ENCODE measurements at places on chromosomes 16 and 17.

GRCh38 chr17:28897769-28898526 is 415 bp upstream of the FLOT2 start:
- DNase-seq, result no peak

- DNase-seq, result no peak
Observed at GRCh38 chr16:85396879-85397871, 215.9 kb upstream of the GSE1 start.

GRCh38 chr17:77467521-77467920 is 326.8 kb downstream of the SEC14L1 start:
- no peak for DNase-seq

- no peak for DNase-seq
Observed at GRCh38 chr17:64447526-64447925, 1.4 kb upstream of the MILR1 start.

- DNase-seq, result peak; percentile 63
Observed at GRCh38 chr17:75036643-75037268, 10.0 kb downstream of the ATP5PD start.

DNA sequence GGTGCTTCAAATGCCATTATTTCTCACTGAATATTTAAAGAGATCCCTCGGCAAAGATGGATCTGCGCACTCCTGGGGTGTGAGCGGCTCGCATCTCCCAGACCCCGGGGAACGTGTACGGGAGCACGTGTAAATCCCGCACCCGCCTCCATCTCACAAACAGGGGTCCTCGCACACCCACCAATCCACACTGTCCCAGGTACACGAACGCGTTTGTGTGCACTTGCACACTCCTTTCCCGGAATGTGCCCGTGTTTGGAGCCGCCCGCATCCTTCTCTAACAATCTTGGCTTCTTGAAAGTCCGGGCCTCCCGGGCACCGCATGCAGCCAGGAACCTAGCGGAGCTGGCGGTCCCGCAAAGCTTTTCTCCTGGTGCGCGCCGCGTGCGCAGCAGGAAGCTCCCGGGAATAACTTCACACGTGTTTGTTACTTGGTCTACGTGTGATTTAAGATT is 2.5 kb upstream of the SALL1 start:
- no peak for DNase-seq

DNA sequence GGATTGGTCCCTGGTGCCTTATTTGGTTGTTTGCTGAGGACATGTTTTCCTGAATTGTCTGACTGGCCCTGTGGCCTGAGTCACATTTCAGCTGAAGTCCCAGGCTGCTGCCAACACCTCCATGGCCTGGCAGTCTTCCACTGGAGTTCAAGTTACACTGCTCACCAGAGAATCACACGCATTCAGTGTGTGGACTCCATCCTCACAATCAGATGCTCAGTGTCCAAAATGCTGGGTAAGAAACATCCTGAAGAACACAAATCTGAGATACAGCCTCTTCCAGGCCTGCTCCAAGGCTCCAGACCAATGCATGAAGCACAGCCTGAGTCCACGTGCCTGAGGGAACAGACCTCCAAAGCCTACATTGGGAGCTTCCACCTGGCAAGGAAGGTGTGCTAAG is 19.2 kb downstream of the CD300LB start:
- DNase-seq, result no peak

GRCh38 chr17:57752031-57752905 is 7.2 kb upstream of the CCDC182 start:
- DNase-seq, result no peak

GRCh38 chr16:68656751-68657150 is 11.6 kb downstream of the CDH3 start:
- DNase-seq, result no peak

GRCh38 chr17:33085256-33085655 is 93.6 kb downstream of the SPACA3 start:
- DNase-seq, result no peak

DNA sequence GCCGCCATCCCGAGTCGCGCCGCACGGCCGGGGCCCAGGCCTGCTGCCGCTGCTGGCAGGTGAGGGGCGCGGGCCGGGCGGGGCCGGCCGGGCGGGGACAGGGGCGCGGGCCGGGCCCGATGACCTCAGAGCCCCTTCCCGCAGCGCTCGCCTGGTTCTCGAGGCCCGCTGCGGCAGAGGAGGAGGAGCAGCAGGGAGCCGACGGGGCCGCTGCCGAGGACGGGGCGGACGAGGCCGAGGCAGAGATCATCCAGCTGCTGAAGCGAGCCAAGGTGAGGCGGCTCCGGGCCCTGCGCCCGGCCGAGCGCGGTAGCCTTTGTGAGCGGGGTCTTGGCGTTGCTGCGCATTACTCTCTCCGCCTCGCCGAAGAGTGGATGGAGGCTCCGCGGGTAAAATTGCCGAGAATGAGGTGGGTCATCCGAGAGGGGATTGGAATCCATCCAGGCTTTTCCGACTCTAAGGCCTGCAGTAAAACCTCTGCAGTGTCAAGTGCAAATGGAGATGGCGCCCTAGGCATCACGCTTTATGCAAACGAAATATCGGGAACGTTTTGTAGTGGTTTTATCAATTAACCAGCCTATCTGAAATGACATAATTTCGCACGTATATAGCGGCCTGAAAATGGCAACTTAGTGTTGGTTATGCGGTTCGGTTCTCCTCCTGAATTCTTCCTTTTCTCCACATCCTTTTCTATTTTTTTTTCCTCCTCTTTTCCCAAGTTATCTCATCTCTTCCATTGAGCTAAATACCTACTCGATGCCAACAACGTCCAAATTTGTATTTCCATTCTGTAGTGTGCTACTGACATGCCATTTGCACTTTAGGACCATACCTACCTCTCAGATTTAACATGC is 577 bp downstream of the TTC19 start:
- DNase-seq, result no peak

GRCh38 chr17:42472709-42473521 is 14.2 kb downstream of the ATP6V0A1 start:
- no peak for DNase-seq

DNA sequence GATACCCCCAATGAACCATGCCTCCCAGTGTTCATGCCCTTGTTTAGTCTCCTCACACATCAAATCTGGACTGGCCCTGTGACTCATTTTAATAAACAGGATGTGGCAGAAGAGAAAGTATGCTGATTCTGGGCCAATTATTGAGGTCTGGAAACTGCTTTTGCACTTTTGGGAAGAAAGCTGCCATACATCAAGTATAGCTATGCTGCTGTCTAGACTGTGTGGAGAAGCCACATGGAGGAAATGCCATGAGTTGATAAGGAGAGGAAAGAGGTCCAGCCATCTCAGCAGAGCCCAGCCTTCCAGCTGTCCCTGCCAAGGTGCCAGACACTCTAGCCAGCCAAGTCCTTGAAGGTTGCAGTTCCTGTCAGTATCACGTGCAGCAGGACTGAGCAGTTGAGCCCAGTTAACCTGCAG is 16.7 kb downstream of the RPRML start:
- no peak for DNase-seq

GRCh38 chr17:75271233-75271954 is 363 bp upstream of the MIF4GD start:
- DNase-seq, result peak; percentile 83

DNA sequence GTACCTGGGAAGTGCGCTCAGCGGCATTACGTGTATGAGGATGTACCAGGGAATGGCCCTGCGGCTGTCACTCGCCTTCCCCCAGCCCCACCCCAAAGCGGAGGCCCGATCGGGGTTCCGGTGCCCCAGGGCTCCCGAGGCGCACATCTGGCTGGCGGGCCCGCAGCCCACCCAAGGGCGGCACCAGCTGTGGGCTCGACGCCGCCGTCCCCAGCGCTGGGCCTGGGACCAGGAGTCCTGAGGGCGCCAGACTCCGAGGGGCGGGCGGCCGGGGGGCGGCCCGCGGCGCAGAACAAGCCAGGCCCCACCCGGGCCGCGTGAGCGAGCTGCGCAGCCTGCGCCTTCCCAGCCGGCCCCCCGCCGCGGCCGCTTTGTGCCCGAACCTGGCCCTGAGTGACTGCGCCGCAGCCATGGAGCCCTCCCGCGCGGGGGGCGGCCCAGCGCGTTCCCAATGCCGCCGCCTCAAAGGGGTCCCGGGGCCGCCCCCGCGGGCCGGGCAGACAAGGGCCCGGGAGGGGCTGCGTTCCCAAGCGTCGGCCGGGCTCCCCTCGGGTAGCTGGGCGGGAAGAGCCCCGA is 17.4 kb downstream of the ZNF423 start:
- DNase-seq, result no peak

GRCh38 chr17:3630781-3631180 is 5.3 kb downstream of the SHPK start:
- no peak for DNase-seq

DNA sequence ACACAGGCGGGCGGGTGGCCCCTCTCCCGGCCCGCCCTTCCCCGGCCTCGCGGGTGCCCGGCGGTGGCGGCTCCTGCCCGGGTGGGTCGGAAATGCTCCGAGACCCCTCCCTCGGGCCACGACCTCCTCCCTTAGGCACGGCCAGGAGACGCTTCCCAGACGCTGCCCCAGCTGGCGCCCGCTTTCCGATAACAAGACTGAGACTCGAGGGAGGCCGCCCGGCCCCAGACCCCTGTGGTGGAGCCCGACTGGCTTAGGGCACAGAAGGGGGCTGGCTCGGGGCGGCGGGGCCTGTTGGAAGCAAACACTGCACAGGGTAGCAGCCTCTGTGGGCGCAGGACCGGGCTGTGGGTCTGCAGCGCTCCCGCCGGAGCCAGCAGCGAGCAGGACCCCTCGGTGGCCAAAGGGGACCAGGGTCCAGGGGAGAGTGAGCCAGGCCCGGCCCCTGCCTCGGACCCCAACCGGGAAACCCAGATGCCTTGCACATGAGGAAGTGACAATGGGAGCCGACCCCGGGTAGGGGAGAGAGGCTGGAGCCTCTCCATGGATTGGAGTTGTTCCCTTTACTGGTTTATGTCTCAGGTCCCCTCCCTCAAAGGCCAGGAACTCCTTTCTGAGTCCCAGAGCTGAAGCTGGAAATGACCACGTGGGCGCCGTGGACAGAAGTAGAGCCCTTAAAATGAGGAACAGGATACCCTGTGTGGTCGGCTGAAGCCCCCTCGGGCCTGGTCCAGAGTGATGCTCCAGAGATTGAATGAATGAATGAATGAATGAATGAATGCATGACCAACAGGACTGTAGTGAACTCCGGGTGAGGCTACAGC is 19.8 kb upstream of the ADCY7 start:
- DNase-seq, result no peak

GRCh38 chr16:89357055-89357816 is 133.1 kb downstream of the ANKRD11 start:
- DNase-seq, result peak; percentile 52

DNA sequence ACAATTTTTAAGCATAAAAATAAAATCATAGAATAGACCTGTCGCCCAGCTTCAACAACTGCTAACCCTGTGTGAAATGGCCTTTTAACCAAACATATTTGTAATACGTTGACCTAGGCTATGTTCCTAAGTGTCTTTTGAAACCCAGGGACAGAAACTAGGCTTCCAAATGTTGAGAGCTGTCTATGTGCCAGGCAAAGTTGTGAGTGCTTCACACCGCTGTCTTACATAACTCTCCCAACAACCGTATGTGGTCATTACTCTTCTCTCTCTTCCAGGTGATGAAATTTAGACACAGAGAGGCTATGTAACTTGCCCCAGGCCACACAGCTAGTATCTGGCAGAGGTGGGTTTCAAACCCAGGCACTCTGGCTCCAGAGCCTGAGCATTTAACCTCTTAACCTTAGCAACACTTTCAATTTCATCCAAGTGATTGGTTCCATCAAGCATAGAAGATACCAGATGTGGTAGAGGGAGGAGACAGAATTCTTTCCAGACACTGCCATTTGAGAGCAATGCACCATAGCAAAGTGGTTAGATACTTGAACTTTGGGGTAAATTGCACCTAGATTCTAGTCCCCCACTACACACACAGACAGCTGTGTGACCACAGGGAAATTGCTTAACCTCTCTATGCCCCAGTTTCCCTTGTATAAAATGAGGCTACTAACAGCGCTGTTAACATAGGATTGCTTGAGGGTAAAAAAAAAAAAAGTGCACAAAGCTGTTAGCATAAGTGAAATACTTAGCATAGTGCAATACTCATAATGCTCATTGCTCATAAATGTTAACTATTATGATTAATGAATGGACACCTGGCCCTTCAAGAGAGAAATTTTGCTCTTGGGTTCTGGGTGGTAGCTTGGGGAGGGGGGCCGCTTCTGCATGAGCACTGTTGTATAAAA is 160.6 kb downstream of the IRX3 start:
- no peak for DNase-seq

- no peak for DNase-seq
Observed at GRCh38 chr16:70474320-70475053, 20.1 kb downstream of the FCSK start.

DNA sequence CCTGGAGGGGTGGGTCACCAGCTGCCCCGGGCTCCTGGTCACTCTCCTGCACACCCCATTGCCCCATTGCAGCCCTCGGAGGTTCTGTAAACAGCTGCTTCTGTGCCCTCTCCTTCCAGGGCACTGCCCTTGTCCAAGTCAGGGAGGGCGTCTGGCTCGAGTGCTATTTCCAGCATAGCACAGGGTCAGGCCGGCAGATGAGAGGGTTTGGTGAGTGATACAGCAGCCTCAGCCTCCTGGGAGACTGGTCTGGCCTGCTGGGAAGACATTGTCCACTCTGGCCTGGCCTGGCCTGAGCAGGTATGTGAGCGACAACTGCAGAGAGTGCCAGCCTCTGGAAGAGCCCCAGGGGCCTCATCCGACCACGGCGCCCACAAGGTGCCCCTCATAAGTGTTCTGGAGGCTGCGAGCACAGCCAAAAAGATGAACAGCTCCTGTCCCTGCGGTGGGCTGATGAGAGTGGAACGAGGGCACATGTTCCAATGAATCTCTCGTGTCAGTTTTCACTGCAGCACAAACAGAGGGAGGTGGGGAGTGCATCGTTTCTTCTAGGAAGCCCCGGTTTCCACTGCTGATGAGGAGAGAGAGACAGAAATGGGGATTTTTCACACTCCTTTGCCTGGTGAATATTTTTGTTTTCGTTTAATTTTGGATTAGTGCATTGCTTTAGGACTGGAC is 105.8 kb upstream of the SDK2 start:
- no peak for DNase-seq

DNA sequence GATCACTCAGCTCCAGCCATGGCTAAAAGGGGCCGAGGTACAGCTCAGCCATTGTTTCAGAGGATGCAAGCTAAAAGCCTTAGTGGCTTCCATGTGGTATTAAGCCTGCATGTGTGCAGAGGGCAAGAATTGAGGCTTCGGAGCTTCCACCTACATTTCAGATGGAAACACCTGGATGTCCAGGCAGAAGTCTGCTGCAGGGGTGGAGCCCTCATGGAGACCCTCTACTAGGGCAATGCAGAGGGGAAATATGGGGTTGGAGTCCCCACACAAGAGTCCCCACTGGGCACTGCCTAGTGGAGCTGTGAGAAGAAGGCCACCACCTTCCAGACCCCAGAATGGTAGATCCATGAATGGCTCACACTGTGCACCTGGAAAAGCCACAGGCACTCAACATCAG is 14.7 kb upstream of the PSMD11 start:
- no peak for DNase-seq

GRCh38 chr16:4617880-4618279 is 3.2 kb upstream of the UBALD1 start:
- DNase-seq, result no peak

DNA sequence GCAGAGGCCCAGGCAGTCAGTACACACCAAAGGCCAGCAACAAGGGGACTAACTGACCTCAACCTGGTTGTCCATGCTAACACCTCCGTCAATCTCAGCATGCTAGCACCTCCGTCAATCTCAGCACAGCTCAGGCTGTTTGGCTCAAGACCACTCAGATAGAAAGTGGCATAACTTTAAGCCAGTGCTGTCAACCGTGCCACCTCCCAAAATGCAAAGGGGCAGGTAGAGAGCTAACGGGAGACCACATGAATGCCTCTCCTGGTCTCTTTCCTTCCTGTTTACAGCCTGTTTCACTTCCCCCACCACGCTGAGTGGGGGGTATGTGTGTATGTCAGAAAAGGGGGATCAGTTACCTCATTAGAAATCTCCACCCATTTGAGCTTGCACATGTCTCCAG is 3.3 kb downstream of the UBTF start:
- DNase-seq, result no peak

GRCh38 chr16:9650284-9650683 is 531.9 kb downstream of the GRIN2A start:
- DNase-seq, result no peak

Data from activated CD4-positive, alpha-beta T cell treated with anti-CD3 and anti-CD28 coated beads, Interleukin-2, amount 50 U/mL, for 24 hours (primary cell).